ENCODE measurements at places on chromosomes 2 and 18.

DNA sequence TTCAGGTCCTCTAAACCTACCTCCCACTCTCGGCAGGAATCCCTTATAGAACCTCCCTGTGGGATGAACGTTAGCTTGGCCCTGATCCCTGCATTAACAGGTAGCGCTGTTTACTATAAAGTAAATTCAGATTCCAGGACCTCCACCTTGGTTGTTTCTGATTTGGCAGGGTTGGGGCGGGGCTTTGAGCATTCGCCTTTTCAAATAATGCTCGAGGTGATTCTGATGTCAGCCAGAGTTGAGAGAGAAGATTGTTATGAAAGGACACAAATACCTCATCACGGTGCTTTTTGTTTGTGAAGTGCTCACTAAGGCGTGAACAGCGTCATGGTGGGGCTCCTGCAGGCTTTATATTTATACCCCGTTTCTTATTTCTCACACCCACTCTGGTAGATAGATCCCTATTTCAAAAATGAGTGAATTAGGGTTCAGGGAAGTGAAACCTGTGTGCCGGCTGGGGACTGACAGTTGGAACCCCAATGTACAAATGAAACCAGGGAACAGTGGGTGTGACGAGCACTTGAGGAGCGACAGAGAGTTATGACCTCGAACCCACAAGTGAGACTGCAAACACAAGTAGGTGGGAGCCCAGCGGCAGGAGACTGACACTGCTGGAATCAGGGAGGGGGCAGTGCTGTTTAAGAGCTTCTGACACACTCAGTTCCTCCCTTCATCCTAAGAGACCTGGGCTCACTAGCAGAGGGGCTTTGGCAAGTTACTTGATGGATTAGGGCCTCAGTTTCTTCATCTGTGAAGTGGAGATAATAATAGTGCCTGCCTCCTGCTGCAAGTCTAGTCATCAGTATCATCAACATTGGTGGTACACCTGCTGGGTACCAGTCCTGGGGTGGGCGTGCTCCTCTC, 14.2 kb upstream of the CXCR4 start:
- no peak for DNase-seq

DNA sequence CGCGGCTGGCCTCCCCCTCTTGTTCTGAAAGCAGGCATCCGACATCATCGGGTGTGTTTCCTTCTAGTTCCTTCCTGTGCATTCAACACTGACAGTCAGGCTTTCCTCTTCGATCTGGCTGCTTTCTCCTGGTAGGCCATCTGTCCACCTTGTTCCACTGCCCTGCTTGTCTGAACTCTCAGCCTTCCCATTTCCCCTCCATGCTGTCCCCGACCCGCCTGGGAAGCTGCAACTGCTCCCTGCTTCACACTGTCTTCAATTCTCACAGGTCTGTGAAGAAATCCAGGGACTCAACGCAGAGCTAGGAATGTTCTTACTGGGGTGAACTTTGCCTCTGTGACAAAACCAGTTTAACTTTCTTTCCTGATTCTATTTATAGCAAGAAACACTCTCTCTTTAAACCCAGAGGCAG, 43.0 kb downstream of the KIF3C start:
- DNase-seq = no peak

GRCh38 chr18:77071711-77072292, 60.8 kb downstream of the MBP start:
- no peak for DNase-seq

GRCh38 chr2:30136764-30137444, 9.9 kb upstream of the YPEL5 start:
- DNase-seq = no peak

DNA sequence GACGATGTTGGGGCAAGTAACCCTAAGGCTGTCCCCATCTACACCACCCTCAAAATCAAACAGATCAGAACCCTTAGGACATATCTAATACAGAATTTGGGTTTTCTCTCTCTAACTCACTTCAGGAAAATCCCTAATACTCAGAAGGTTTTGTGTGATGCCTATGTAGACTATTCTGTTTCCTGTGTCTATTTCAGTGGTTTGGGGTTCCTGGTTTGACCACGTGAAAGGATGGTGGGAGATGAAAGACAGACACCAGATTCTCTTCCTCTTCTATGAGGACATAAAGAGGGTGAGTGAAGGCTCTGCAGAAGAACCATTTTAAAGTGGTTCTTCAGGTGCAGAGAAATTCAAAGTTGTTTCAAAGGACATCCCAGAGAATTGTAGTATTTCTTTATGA, 16.3 kb downstream of the SULT1C2 start:
- DNase-seq = no peak

- DNase-seq = no peak
These were observed 62.6 kb upstream of the ZC3H15 start for GRCh38 chr2:186423481-186423880.

DNA sequence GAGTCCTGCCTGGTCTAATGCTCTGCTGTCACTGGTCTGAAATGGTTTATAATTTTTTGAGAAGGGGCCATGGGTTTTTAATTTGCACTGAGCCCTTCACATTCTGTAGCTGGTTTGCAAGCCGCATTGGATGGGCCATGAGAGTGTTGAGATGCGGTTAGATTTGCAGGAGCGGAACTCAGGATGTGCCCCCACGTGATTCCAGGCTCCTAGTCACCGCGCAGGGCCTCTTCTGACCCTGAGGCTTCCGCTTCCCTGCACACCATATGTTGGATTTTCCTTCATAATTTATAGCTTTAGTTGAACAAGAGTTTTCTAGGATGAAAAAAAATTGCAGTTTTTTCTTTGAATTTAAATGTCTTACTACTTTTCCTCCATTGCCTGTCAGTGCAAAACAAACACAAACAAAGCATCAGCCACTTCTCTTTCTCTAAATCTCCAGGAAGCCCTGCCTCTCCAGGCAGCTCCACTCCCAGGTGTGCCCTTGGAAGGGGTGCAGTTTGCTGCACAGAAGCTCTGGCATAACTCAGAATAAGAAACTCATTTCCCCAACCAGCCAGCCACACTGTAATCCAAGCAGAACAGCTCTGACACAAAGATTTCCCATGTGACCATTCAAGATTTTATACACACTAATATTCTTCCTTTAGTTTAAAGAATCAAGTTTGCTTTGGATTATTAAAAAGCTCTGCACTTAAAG, 18.4 kb upstream of the TPO start:
- no peak for DNase-seq

DNA sequence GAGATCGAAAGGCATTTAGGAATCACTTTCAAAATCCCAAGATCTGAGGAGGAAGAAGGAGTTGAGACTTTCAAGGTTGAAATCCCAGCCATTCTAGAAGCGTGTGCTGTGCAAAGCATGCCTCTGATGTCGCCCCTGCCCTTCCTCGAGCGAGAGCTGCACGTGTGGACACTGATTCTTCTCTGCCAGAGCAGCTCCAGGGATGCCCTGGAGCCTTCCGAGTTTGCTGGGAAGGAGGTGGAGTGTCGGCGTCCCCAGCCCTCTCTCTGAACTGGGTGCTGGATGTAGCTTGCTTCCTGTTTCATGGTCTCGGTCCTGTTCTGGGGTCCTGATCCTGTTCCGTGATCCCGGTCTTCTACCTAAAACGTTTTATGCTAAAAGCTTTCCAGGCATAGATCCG, 76.1 kb downstream of the TWIST2 start:
- no peak for DNase-seq

- no peak for DNase-seq
These were observed 74.5 kb downstream of the CABLES1 start for GRCh38 chr18:23209796-23210195.

DNA sequence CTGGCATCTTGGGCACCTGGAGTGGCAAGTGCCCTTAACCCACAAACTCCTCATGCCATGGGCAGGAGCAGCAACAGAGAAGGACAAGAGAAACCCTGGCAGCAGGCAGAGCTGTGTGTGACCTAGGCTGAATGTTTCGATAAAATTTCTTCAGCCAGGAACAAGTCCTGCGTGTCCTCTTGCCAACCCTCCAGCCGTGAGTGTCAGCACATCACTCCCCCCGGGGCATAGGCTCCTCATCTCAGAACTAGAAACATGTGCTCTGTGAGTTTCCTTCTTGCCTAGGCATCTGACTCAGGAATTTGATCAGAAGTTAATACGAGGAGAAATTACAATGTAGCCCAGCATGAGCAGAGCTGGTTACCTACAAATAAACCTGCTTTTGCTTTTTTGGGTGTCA, 2.2 kb downstream of the ABCG8 start:
- no peak for DNase-seq

DNA sequence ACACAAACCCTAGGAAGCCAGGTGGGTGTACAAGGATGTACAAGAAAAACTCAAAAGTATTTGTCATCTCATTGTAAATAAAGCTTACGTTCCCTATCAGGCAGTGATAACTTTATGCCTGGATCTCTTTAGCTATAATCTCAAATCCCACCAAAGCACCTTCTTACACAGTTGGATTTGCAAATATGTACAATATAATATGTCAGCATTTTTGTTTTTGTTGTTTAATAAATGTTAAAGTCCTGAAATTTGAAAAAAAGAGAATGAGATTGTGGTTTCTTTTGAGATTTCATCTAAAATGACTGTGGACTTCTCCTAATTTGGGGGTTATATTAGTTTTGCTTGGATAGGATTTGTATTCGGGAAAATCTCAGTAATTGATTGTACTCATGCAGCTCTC, 81.9 kb downstream of the LRRTM1 start:
- DNase-seq = no peak

DNA sequence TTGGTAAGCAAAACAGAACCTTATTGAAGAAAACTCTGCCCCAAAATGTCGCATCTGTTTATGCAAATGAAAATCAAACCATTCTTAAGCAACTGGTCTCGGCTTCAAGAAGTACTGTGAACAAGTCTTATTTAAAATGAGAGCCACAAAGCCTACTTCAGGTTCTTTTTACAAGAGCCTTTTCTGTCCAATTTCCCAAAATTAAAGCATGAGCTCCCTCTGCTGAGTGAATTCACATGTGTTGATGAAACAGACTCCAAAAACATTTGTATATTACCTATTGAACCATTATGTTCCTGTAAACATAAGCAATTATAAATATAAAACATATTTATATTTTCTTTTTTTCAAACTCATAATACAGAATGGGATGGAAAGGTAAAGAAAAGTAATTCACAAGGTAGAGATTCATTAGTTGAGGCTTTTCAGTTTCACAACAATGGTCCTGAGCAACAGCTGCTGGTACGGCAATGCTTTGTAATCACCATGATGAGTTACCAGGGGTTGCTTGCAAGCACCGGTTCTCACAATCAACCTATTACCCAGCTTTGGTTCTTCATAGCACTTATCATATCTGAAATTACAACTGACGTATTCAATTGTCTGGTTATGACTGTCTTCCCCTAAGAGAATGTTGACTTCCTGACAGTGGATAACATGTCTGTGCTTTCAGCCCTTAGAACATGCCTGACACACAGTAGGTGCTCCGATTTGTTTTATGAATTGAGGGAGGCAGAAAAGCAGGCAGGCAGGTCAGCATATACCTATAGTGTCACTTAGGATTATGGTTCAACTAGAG, 108.4 kb upstream of the BZW1 start:
- DNase-seq = no peak

GRCh38 chr2:119377294-119377992, 10.7 kb downstream of the DBI start:
- no peak for DNase-seq

DNA sequence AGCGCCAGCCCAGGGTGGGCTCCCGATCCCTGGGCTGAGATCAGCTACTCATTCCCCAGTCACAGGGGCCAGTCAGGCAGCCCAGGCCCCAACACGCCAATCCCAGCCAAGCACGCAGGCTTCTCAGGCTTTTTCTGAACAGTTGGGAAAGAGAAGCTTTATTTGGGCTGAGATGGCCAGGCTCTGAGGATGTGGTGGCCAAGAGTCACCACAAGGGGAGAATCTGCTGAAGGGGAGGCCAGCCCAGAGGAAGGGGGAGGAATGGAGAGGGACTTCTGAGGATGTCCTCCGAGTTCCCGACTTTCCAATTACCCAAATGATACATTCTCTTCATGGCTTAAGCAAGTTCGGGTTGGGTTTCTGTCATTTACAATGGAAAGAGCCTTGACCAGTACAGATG, 2.8 kb upstream of the DIPK1C start:
- DNase-seq = no peak

- no peak for DNase-seq
These were observed 53.2 kb upstream of the CCDC85A start for GRCh38 chr2:56130463-56131070.

DNA sequence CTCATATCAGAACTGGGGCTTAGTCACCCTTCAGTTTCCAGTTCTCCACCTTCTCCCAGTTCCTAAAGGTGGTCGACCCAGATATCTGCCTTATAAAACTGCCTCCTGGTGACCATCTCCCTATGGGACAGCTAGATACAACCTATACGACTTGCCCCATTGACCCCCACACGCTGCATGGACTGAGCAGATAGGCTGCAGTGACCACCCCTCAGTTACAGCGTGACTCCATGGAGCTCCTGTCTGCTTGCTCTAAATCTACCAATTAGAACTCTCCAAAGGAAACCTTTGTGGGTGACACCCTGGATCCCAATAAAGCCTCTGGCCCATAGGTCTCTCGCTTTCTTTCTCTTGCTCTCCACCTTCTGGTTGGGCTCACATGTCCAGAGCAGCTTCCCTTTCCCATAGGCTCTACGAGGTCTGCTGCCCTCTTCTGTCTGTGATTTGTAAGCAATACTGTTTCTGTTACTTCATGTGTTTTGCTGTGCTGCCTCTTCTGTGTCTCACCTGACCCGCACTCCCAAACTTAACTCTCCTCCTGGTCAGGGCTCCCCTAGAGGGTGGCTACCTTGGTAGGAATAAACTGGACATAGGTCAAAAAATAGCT, 971.3 kb upstream of the FAM98A start:
- DNase-seq = no peak

DNA sequence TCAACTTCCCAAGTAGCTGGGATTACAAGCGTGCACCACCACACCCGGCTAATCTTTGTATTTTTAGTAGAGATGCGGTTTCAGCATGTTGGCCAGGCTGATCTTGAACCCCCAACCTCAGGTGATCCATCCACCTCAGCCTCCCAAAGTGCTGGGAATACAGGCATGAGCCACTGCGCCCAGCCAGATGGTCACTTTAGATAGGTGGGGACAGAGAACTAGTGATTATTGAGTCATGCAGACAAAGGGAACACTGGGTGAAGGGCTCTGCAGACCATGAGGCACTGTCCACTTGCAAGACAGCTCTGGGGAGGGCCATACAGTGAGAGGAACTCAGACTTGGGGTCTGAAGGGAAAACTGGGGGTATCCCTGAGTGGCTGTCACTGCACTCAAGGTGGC, 58.4 kb upstream of the POMC start:
- no peak for DNase-seq

GRCh38 chr2:54469484-54470053, 13.4 kb downstream of the SPTBN1 start:
- no peak for DNase-seq

DNA sequence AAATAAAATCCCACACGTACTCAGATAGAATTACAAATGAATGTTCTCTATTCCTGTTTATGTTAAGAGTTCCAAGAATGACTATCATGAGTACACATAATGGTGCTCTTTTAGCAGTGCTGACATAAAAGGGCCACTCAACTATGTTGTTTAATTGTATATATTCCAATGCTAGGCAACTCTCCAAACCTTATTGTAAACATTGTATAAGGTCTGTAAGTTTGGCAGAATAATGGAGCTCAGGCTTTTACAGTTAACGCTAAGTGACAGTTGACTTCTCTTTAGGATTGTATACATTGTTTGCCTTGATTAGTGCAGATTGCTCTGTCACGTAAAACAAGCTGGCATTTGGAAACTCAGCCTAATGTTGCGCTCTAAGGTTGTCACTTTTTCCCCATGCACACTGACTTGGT, 20.8 kb downstream of the RBMS1 start:
- no peak for DNase-seq

GRCh38 chr18:74303936-74304335, 11.7 kb upstream of the C18orf63 start:
- DNase-seq = no peak

Measured in GOT3 (cell line).